ENCODE measurements at places on chromosomes 2 and 18. TPM values are rescaled to one million over a fixed set of nuclear protein-coding genes. Genes with fewer than 3 reads are reported as not detected.

The ANKRD29 gene
- total RNA-seq = 19.8 TPM

The GREB1 gene
- total RNA-seq = 8.1 TPM

The CCL20 gene
- total RNA-seq = not detected

The PDCD1 gene
- 0.22 TPM for total RNA-seq

The PRKAG3 gene
- not detected for total RNA-seq

The EIF2AK2 gene
- total RNA-seq = 24.6 TPM

The FAM228A gene
- total RNA-seq = 0.90 TPM

The ASB18 gene
- not detected for total RNA-seq

The MC5R gene
- total RNA-seq = not detected

The ZAP70 gene
- 6.3 TPM for total RNA-seq

The TNS1 gene
- total RNA-seq = 648 TPM

The CDCA7 gene
- 1.8 TPM for total RNA-seq

The XDH gene
- total RNA-seq = under 0.01 TPM

The HOXD4 gene
- total RNA-seq = 3.8 TPM

The ANKRD44 gene
- total RNA-seq = 42.0 TPM

The EVX2 gene
- not detected for total RNA-seq

The BOLA3 gene
- 23.2 TPM for total RNA-seq

The KCNE4 gene
- total RNA-seq = 9.0 TPM

The FOXI3 gene
- total RNA-seq = not detected

The ZBTB7C gene
- 82.2 TPM for total RNA-seq

The CD28 gene
- total RNA-seq = 0.22 TPM

The RAB11FIP5 gene
- total RNA-seq = 39.3 TPM

The CHRNA1 gene
- not detected for total RNA-seq

The CRYBA2 gene
- not detected for total RNA-seq

The MPV17 gene
- 78.0 TPM for total RNA-seq

The POTEJ gene
- total RNA-seq = not detected

The PRKD3 gene
- total RNA-seq = 51.9 TPM

The RPE gene
- 63.6 TPM for total RNA-seq

The SPATS2L gene
- total RNA-seq = 50.9 TPM

The GREB1L gene
- total RNA-seq = 7.0 TPM

The SGPP2 gene
- total RNA-seq = not detected

The THAP4 gene
- total RNA-seq = 48.3 TPM

The FIGN gene
- total RNA-seq = 12.4 TPM

The CEBPZOS gene
- total RNA-seq = 18.0 TPM

The HOXD11 gene
- total RNA-seq = 1.8 TPM

The MOB4 gene
- 20.7 TPM for total RNA-seq

The ITSN2 gene
- 54.2 TPM for total RNA-seq

The MROH2A gene
- total RNA-seq = not detected

The ACADL gene
- total RNA-seq = 116 TPM

The IL1F10 gene
- not detected for total RNA-seq

The CHRNG gene
- total RNA-seq = not detected

The NLRC4 gene
- total RNA-seq = 0.21 TPM

The AGPS gene
- total RNA-seq = 34.1 TPM

The RAB12 gene
- 53.6 TPM for total RNA-seq

The LRRC30 gene
- not detected for total RNA-seq

The TNFRSF11A gene
- total RNA-seq = 6.7 TPM

The B3GNT7 gene
- 3.3 TPM for total RNA-seq

The RAB17 gene
- 2.1 TPM for total RNA-seq
